ENCODE measurements at places on chromosomes 1 and 21.

DNA sequence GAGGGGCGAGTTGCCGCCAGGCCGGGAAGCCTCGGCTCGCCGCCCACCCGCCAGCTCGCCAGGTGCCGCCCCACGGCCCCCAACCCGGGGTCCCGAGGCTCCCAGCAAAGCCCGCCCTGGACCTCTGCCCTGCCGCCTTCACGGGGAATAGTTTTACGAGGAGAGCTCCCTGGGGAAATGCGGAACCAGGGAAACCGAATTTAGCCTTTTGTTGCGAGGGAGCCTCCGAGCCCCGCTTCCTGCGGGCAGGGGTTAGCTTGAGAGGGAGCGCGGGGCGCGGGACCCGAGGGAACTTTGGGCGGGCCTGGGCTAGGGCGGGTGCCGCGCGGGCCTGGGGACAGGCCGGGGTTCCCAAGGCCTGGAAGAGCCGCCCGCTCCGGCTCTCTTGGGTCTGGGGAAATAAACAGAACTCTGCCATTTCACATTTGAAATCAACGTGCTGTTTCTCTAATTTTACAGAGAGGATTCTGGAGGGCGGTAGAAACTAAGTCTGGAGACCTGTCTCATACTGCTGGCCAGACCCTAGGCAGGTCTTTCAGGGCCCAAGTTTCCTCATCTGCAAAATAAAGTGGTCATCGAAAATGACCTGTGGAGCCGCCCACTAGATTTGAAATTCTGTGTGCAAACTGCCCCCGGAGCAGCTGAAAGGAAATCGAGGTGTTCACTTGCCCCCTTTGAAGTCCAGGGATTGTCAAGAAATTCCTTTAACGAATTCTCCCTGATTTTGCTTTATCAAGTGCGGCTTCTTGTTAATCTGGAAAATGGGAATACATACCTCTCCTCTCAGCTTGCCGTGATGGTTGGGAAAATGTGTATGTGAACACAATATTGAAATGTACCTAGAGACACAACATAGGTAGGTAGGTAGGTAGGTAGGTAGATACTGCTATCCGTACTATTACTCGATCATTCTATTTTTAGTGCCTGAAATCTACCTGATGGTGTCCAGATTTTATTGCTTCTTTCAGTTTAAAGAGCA is 749 bp upstream of the GLUL start:
- peak; percentile 15 for DNase-seq

- no peak for DNase-seq
Measured at GRCh38 chr1:71232786-71233185, 152.0 kb upstream of the ZRANB2 start.

GRCh38 chr1:97610748-97611147 is 310.1 kb downstream of the DPYD start:
- no peak for DNase-seq

DNA sequence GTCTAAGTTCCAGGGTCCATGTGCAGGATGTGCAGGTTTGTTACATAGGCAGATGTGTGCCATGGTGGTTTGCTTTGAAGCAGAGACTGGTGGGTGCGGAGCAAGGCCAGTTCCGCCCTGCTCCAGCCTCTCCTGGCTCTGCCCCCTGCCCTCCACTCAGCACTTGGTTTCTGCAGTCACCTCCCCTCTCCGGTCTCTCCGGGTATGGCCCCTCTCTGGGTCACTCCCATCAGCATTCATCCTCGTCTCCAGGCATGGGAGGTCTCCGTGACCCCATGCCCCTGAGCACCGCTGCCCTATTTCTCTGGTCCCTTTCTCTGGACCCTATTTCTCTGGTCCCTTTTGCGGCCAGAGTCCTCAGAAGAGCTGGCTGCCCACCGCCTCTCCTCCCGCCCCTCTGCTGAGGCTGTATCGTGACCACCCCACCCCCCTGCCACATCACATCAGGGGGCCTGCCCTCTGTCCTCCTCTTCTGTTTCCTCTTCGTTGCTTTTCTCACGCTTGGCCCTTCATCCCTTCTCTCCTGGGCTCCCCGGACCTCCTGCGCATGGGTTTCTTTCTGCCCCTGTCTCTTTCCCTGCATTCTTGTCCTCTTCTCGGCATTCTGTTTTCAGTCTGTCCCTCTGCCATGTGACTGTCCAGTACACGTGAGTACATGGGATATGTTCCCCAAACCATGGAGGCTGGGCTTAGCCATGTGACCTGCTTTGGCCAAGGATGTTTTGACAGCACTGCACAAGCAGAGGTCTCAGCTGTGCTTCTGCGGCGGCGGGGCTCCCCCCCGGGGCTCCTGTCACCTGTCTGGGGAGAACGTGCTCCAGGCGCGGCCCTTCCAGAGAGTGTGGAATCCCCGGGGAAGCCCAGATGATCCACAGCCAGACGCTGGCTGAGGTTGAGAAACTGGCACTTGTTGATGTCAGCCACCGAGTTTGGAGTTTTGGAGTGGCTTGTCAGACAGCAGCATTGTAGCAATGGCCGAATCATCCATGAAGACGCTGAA is 54.4 kb upstream of the C1orf174 start:
- no peak for DNase-seq

DNA sequence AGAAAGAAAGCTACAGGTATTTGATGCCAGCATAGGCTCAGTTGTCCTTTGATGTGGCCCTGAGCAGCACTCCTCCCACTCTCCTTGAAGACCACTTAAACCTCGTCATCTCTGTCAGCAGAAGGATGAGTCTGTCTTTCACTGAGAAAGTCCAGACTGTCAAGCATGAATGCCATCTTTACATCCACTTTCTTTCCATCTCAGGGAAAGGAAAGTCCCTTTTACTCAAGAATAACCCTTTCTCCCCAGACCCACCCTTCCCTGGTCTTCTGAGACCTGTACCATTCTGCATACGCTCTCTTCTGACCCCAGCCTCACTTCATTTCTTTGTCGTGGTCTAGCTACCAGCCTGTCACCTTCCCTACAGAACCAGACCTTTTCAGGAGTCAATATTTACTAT is 4.0 kb upstream of the ELAPOR1 start:
- no peak for DNase-seq

GRCh38 chr1:112263453-112263852 is 132.6 kb upstream of the CTTNBP2NL start:
- DNase-seq: no peak

GRCh38 chr1:85088408-85088784 is 40.1 kb upstream of the MCOLN3 start:
- DNase-seq: no peak

- DNase-seq: no peak
Measured at GRCh38 chr1:22487781-22488180, 36.1 kb downstream of the ZBTB40 start.

- DNase-seq: no peak
Measured at GRCh38 chr1:10841118-10841517, 44.7 kb upstream of the CASZ1 start.

DNA sequence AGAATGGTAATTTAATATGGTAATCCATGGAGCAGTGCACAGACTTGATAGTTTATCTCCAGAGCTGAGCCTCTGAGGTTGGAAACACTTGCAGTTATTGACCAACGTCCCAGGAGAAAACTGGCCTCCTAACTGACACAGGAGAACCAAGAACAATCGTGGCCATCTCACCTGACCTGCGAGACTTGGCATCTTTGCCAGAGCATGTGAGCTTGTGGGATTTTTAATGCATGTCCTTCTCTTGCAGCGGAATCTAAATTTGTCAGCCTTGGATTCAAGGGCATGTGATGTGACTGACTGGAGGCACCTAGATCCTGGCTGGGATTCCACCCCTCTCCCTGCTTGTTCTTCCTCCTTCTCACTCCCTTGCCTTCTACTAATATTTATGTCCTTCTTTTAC is 27.8 kb upstream of the SLC26A9 start:
- no peak for DNase-seq

GRCh38 chr1:179953974-179954492 is 577 bp upstream of the CEP350 start:
- DNase-seq: no peak

GRCh38 chr1:165387961-165388360 is 31.4 kb upstream of the LMX1A start:
- no peak for DNase-seq

DNA sequence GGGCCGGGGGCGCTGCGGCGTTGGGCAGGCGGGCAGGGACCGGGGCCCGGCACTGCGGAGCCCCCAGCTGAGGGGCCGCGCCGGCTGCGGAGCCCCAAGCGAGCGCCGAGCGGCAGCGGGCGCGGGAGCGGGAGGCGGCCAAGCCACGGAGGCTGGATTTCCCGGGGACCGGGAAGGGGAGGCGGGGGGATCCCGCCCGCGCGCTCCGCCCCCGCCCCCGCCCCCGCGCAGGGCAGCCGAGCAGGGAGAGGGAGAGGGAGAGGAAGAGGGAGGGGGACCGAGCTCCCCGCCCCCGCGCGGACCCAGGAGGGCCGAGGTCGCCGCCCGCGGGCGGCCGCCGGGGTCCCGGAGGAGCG is at the start of gene DLGAP3:
DLGAP3 (minus strand) TSS at position 154 of the 356 bp plus-strand sequence. CDS start 24,267 bp downstream, outside the sequence.
- DNase-seq: no peak

GRCh38 chr1:40673452-40673851 is 8.0 kb upstream of the RIMS3 start:
- no peak for DNase-seq

GRCh38 chr21:34351786-34352241 is 12.0 kb upstream of the KCNE2 start:
- no peak for DNase-seq

GRCh38 chr1:94357661-94358060 is 60.5 kb upstream of the ABCD3 start:
- no peak for DNase-seq

GRCh38 chr1:7265771-7266371 is 480.6 kb downstream of the CAMTA1 start:
- no peak for DNase-seq

- no peak for DNase-seq
Measured at GRCh38 chr1:93623875-93624274, 57.8 kb downstream of the BCAR3 start.

DNA sequence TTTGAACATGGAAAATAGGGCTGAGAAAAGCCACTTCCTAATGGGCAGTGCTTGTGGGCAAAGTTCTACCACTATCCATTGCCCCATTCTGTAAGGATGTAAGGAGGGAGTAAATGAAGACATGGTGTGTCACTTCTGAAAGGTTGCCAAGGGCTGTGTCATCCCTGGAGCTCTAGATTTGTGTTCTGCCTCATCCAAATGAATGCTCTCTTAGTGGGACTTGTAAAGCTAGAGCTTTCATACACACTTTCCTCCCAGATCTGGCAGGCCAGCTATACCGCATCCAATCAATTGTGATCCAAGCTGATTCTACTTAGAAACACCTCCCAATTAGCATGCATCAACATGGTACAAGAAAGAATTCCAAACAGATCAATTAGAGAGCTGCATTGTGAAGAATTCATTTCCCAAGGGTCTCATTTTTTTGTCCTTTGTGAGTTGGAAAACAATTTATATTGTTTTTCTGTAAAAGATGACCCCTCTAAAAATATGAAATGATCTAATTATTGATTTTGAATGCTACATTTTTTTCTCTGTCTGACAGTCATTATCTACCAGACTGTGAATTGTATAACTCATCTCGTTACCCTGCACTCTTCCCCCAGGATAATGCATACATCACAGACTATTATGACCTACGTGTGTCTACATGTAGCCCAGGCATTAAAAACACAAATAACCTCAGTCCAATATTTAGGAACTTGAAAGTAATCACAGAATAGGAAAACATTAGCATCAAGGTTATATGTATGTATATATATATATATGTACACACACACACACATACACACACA is 117.1 kb upstream of the DUSP10 start:
- DNase-seq: no peak

DNA sequence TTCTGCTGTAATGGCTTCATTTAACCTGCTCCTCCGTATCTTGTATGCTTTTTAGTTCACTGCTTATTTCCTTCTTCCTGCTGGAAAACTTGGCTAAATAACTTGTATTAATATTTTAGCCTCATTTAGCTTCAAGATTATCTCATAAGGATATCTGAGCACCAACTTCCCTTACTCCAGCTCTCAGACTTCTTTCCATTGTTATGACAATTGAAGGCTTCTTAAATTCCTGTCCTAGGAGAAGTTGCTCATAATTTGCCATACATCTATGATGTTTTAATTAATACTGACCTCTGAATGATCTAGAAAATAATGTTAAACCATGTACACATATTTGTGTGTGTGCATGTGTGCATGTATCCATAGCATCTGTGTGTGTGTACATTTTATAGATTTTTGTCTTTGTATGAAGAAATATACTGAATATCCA is 1524.4 kb upstream of the TPTE start:
- DNase-seq: no peak

DNA sequence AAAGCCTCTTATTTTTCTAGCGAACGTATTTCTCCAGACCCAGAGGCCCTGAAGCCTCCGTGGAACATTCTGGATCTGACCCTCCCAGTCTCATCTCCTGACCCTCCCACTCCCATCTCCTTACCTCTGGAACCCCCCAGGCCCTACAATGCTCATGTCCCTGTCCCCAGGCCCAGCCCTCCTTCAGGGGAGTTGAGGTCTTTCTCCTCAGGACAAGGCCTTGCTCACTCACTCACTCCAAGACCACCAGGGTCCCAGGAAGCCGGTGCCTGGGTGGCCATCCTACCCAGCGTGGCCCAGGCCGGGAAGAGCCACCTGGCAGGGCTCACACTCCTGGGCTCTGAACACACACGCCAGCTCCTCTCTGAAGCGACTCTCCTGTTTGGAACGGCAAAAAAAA is 68.7 kb downstream of the ALPL start:
- DNase-seq: no peak

DNA sequence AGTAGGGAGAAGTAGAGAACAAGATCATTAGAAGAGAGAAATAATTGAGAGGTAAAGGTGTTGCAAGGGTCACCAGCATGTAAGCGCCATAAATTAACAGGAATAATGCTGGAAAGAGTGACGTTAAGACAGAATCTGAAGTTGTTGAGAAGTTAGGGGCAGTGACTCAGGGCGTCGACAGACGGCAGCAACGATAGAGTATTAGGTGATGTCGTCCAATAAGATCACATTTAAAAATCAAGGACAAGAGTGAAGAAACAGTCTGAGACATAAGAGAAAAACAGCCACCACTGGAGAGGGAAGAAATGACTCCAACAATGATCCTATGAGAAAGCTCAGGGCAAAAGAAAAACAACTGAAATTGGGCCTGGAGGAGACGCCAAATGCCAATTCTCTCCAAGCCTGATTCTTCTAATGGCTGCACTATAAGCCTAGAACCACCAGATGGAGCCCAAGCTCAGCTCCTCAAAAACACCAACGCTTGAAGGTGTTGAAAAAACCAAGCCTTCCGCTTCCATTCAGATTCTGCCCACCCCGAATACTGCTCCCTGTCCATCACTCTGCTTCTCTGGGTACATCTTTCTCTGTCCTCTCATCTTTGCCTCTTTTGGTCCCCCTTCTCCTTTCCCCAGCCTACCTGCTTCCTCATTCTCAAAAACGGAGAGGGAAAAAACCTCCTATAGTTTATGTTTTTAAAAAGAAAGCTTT is 70.0 kb downstream of the LUZP1 start:
- peak; percentile 61 for DNase-seq

DNA sequence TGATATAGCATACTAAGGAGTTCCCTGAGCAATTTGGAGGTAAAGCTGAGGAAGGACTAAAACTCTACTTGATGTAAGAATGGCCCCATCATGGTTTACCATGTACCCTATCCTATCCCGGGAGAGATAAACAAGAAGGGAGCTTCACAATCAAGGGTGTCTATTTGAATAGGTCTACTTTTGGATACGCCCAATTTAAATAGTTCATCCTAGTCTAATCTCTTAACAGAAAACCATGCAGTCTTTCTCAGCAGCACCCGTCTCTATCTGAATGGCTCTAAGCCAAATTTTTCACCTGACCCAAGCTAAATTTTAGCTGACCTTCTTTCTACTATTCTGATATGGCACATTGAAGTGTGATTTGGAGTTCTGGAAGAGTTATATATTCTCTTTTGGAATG is 122.0 kb downstream of the TNNI3K start:
- DNase-seq: no peak

GRCh38 chr1:61171974-61172373 is 89.6 kb downstream of the NFIA start:
- DNase-seq: no peak

Data from effector memory CD8-positive, alpha-beta T cell (primary cell).